ENCODE measurements at places on chromosomes 4 and X. TPM values are rescaled to one million over a fixed set of nuclear protein-coding genes. Genes with fewer than 3 reads are reported as not detected.

- no peak for DNase-seq
Observed at GRCh38 chrX:116342903-116343302, 93.5 kb upstream of the SLC6A14 start.

- no peak for DNase-seq
Observed at GRCh38 chr4:167185465-167185864, 48.8 kb downstream of the SPOCK3 start.

The TMPRSS11B gene
- total RNA-seq = not detected

The SLC25A53 gene
- 1.3 TPM for total RNA-seq

The KDR gene
- total RNA-seq = 48.2 TPM

The CABS1 gene
- 0.15 TPM for total RNA-seq

GRCh38 chr4:54082168-54082567 is 17.8 kb upstream of the CHIC2 start:
- DNase-seq = no peak

- no peak for DNase-seq
Observed at GRCh38 chrX:134886002-134886596, 104.7 kb upstream of the SMIM10 start.

GRCh38 chrX:71396576-71396975 is 30.4 kb downstream of the TAF1 start:
- DNase-seq = no peak

The XKRX gene
- total RNA-seq = 0.44 TPM

- peak; percentile 75 for DNase-seq
Observed at GRCh38 chrX:71622576-71623450, 4.5 kb upstream of the CXCR3 start.

The PLXNB3 gene
- 1.9 TPM for total RNA-seq

GRCh38 chr4:94827481-94828110 is 69.8 kb downstream of the BMPR1B start:
- no peak for DNase-seq

DNA sequence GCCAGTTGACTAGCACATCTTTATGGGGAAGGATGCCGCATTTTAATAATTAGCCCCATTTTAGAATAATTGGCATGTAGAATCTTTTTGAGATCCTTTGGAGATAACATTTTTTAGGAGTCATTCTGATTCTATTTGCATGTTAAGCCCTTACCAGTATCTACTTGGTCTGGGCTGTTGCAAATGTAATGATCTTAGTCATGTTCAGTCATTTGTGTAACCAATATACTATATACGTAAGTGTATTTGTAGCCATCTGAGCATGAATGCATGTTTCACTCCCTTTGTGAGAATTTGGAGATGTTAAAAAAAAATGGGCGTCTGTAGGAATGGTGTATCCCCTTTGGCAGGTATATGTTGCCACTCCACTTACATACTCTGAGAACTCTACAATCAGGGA is 119.1 kb downstream of the TEX13A start:
- no peak for DNase-seq

DNA sequence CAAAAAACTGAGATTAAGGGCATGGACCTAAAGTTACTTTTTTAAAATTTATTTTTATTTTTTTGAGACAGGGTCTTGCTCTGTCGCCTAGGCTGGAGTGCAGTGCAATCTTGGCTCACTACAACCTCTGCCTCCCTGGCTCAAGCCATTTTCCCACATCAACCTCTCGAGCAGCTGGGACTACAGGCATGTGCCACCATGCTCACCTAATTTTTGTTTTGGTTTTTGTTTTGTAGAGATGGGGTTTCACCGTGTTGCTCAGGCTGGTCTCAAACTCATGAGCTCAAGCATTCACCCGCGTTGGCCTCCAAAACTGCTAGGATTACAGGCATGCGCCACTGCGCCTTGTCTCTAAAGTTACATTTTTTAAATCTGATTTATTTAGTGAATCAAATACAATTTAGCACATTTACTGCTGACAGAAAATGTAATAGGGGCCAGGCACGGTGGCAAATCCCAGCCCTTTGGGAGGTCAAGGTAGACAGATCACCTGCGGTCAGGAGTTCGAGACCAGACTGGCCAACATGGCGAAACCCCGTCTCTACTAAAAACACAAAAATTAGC is 38.3 kb downstream of the GUCY1A1 start:
- DNase-seq = no peak

The GIMD1 gene
- not detected for total RNA-seq
